ENCODE measurements at places on chromosomes 11 and 22.

- DNase-seq, result no peak
These were observed 98.2 kb upstream of the BID start for GRCh38 chr22:17872471-17872870.

GRCh38 chr22:29700206-29700899, 19.4 kb upstream of the CABP7 start:
- no peak for DNase-seq

- no peak for DNase-seq
These were observed 2.0 kb upstream of the TMA7B start for GRCh38 chr22:39958009-39958711.

GRCh38 chr22:37180531-37181231, 7.4 kb downstream of the C1QTNF6 start:
- DNase-seq, result no peak

- DNase-seq, result peak; percentile 70
These were observed 531 bp downstream of the PIM3 start for GRCh38 chr22:49961005-49961600.

GRCh38 chr11:12386745-12387144, 9.4 kb downstream of the PARVA start:
- DNase-seq, result no peak

Measured in DMS53 (cell line).